ENCODE measurements at places on chromosomes 1 and 21.
A peak's percentile ranks its signal among the peaks of the same experiment; 100 is the strongest.

GRCh38 chr1:153794624-153795329 is 19.6 kb downstream of the SLC27A3 start:
- no peak for DNase-seq

DNA sequence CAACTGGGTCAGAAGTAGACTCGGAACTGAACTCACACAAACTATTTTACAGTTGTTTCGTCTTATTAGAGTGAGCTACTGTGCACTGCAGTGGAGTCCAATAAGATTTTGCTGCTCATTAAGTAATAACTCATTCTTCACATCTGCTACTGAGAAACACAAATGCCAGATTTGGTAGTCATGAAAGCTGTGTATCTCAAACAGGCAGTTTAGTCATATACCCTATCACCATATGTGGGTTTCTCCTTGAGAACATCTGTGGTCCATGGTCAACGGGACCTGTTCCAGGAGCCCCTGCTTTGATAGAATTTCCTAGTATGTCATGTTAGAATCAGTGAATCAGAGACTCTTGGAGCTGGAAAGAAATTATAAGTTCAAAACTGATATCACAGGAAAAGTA is 60.4 kb downstream of the ALG14 start:
- DNase-seq = no peak

DNA sequence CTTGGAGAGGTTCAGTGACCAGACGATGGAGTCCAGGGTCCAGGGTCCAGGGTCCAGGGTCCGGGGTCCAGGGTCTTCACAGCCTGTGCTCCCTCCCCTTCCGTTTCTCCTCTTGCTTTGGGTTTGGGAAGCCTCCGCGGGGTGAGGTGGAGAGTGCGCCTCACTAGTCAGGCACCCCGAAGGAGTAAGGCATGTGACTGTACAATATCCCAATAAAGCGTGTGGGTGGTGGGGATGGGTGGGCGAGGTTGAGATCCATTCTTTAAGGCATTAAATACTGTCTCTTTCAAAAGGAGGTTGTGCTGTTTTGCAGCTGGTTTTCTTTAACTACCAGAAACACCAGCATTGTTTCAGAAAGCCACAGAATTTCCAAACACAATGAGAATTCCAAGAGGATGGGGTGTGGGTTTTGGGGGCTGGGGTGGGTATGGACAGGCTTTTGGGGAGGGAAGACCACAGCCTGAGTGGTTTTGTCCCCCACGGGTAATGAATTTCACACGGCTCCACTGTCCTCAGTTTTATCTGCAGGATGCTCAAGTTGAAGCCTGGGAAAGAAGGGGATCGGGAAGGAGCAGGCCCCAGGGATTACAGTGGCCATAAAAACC is 65.7 kb downstream of the KIF26B start:
- no peak for DNase-seq

GRCh38 chr1:72296501-72296900 is 14.2 kb upstream of the NEGR1 start:
- DNase-seq = no peak

- DNase-seq = no peak
These were observed 22.3 kb upstream of the PLA2G4A start for GRCh38 chr1:186806477-186806876.

- no peak for DNase-seq
These were observed 3.1 kb upstream of the TINAGL1 start for GRCh38 chr1:31573261-31573660.

GRCh38 chr1:30473922-30474817 is 249.2 kb downstream of the MATN1 start:
- DNase-seq = no peak

- no peak for DNase-seq
These were observed 186.7 kb upstream of the NFIA start for GRCh38 chr1:60895701-60896100.

DNA sequence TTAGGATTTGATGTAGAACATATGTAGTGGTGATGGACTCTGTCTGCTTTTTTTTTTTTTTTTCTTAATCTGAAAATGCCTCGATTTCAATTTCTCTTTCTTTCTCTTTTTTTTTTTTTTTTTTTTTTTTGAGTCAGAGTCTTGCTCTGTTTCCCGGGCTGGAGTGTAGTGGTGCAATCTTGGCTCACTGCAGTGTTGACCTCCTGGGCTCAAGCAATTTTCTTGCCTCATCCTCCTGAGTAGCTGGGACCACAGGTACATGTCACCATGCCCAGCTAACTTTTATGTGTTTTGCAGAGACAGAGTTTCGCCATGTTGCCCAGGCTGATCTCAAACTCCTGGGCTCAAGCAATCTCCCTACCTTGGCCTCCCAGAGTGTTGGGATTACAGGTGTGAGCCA is 17.4 kb downstream of the MAST2 start:
- DNase-seq = no peak

DNA sequence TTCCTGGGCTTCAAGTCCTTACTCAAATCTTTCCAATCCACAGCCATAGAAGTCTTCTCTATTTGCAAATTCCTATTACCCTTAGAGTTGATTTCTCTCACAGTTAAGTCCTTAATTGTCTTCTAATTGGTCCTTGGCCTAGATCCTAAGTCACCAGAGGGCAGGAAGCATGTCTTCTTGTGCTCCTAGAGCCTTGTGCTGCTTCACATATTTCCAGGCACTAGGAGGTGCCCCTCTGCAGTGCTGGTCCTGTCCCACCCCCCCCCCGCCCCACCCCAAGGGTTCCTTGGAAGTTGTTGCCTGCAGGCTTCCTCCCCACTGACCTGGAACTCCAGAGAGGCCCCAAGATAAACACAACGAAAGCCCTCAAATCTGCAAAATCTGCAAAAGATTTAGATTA is 28.1 kb upstream of the TARBP1 start:
- no peak for DNase-seq

GRCh38 chr1:52237430-52237829 is 95.5 kb downstream of the ZFYVE9 start:
- no peak for DNase-seq

- no peak for DNase-seq
These were observed 86.7 kb downstream of the USP24 start for GRCh38 chr1:55128418-55128995.

DNA sequence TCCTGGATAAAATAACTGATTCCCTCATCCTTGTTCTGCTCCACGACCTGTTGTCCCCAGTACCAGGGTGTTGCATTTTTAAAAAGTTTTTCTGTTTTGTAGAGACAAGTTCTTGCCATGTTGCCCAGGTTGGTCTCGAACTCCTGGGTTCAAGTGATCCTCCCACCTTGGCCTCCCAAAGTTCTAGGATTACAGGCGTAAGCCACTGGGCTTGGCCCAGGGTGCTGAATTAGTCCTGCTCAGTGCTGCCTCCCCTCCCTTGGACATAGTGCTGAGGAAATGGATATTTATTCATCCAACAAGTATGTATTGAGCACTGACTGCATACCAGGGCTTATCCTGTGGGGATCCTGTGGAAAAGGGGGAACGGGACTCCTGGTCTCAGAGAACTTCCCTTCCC is 126.4 kb downstream of the PTPRU start:
- DNase-seq = no peak

GRCh38 chr1:53082826-53083455 is 20.9 kb downstream of the PODN start:
- no peak for DNase-seq

DNA sequence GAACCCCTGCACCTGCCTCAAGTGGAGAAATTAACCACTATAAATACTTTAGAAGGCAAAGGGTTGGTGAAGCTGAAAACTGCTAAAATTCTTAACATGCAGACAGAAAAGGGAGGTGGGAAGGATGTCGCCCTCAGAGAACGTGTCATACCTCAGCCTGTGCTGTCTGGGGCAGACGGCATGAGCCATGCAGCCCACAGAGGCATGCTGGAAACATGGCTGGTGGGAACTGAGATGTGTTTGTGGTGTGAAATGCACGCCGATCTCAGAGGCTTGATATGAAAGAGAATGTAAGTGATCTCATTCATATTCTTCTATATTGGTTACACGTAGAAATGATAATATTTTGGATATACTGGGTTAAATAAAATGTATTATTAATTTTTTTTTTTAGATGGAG is 16.3 kb downstream of the AGPAT3 start:
- no peak for DNase-seq

- DNase-seq = peak; percentile 39
These were observed at the start of gene ENTREP3 for GRCh38 chr1:155255243-155256007. Gene ENTREP3 (minus strand): TSS chr1:155255483. CDS start chr1:155254877, 606 bp downstream.

- DNase-seq = no peak
These were observed 96.0 kb upstream of the BMP8A start for GRCh38 chr1:39395357-39395831.

GRCh38 chr1:26882696-26883463 is 7.2 kb downstream of the GPN2 start:
- no peak for DNase-seq

GRCh38 chr1:83641796-83642443 is 357.0 kb downstream of the TTLL7 start:
- no peak for DNase-seq

DNA sequence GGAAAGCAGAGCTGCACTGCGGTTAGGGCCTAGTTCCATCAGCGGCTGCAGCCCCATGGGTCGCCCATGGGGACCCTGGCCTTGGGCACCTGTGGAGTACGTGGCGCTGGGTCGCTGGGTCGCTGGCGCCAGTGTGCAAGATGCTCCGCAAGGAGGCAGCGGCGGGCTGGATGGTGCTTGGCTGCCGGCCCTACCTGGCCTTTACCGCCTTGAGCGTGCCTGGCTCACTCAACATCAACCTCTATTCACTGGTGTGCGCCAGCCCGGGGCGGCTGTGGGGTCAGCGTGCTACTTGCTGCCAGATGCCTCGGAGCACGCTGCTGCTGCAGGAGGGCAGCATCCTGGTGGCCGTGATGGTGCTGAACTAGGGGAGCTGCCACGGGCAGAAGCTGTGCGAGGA is 85.1 kb upstream of the RHOU start:
- no peak for DNase-seq

GRCh38 chr1:222420633-222421032 is 127.3 kb downstream of the HHIPL2 start:
- no peak for DNase-seq

DNA sequence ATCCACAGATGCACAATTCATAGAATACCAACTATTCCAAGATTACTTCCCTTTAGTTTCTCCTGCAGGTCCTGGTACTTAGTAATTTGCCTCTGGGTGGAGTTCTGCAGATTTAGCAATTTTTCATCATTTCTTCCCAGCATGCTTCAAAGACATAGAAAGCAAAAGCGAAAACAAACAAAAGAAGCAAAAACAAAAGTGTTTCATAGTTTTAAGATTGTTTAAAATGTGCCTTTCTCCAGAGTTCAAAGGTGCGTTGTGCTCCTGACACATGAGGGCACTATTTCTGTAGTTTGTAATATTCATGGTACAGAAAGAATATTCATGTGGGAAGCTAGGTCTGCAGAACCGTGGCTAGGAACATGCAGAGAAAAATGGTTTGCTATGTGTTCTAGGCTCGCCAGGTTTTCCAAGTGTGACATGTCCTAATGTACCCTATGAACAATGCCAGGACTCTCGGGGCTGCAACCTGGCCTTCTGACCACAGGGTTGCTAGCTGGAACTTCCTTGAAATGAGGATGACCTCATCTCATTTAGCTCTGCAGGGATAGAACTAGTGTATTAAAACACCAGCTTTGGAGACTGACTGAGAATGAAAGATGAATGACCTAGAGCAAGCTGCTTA is 30.0 kb upstream of the RCSD1 start:
- no peak for DNase-seq

GRCh38 chr1:111471012-111471411 is 2.8 kb upstream of the C1orf162 start:
- DNase-seq = no peak

Measured in stimulated activated CD8-positive, alpha-beta memory T cell treated with anti-CD3 and anti-CD28 coated beads, Interleukin-4, amount 100 ng/mL, for 4 hours (primary cell).